ENCODE measurements at places on chromosomes 5 and 9.

DNA sequence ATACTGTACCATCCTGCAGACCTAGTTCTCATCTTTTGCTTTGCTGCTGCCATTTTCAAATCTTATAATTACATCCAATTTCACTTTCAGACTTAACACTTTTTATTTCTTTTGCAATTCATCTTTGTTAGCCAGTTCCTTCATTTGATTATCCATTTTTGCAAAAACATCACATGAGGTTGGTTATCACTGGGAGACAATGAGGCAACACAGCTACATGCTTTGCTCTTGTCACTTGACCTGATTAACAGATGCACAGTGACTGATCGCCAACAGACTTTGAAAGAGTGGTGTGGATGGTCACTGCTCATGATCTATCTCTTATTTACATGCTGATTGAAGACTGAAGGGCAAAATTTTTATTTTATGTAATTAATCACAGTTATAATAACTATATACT, 17.0 kb upstream of the RNF20 start:
- no peak for DNase-seq
- H3K4me1 ChIP-seq: no peaks in the 10 kb centered on the region
- H3K27ac ChIP-seq: no peak overlapping the region
- H3K27me3 ChIP-seq: no peaks in the 10 kb centered on the region

DNA sequence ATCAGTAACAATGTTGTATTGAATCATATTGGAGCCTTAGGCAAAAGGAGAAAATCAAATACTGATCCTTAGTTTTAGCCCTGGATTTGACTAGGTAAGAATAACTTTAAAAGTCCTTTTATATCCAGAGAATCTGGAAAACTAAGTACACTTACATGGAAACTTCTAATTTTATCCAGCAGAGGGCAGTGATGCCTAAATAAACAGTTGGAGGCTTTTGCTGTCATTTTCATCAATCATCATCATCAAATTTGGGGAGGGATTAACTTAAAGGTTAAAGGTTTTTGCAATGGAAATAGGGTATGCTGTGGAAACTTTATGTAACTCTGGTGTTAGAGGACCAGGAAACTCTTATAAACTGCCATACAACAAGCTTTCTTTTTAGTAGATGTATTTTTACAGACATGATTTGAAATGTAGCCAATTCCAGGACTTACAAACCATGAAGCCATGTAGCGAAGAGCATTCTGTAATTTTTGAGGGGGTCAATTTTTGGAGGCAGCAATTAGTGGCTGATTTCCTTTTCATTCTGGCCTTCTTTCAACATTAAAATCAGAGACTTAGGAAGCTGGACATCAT, 112.7 kb downstream of the OSTF1 start:
- H3K27ac ChIP-seq: no peak overlapping the region
- H3K4me3 ChIP-seq: no peak overlapping the region
- no peaks in the 10 kb centered on the region for H3K27me3 ChIP-seq

- no peaks in the 10 kb centered on the region for H3K4me1 ChIP-seq
- no peak overlapping the region for H3K4me3 ChIP-seq
- DNase-seq: no peak
- H3K36me3 ChIP-seq: no peaks in the 10 kb centered on the region
- no peak overlapping the region for H3K27ac ChIP-seq
Observed at GRCh38 chr5:56317923-56318561, 84.9 kb upstream of the ANKRD55 start.

- H3K4me3 ChIP-seq: no peak overlapping the region
- no peaks in the 10 kb centered on the region for H3K36me3 ChIP-seq
Observed at GRCh38 chr5:153818626-153819025, 220.1 kb downstream of the FAM114A2 start.

DNA sequence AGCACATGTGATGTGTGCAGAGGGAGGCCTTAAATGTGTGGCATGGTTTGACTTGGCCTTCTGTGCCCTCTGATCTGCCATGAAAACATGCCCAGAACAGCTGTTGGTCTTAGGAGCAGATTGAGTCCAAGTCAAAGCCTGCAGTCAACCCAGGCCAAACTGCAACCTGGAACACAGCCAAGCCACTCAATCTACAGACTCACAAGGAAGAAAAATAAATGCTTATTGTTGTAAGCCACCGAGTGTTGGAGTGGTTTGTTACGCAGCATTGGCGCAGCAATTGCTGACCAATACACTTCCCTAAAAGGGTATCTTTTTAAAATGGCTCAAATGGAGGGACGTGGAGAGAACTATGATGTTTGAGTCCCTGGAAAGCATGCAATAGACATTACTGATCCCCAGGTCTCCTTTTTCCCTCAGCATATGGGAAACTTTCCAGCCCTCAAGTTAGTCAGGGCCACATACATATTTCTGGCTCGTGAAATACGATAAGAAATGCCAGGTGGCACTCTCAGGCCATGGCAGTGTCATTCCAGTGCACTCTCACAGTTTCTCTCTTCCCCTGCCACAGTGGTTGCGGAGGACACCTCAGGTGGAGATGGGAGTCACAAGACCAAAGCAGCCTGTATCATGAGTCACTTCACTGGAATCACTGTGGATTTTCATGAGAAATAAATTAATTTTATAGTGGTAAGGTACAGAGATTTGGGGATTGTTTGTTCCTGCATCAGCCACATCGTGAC, 168.0 kb upstream of the ZNF618 start:
- no peaks in the 10 kb centered on the region for H3K36me3 ChIP-seq
- H3K4me1 ChIP-seq: no peaks in the 10 kb centered on the region
- H3K27ac ChIP-seq: no peak overlapping the region
- H3K4me3 ChIP-seq: no peak overlapping the region

DNA sequence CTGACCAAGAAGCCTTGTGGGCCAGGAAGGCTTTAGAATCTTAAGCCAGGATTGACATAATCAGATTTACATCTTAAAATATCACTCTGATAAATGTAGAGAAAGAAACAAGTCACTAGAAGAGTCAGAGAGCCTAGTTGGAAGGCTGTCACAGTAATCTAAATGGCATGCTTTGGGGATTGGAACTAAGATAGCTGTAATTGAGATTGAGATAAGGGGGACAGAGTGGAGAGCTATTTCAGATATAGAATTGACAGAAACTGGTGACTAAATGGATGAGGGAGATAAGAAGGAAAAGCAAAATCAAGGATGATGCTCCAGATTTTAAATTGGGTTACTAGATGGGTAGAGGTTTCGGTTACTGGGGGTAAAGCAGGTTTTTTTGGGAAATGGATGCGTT, 100.5 kb downstream of the XRCC4 start:
- no peaks in the 10 kb centered on the region for H3K27me3 ChIP-seq
- H3K4me3 ChIP-seq: no peak overlapping the region
- H3K4me1 ChIP-seq: no peaks in the 10 kb centered on the region
- H3K27ac ChIP-seq: no peak overlapping the region
- DNase-seq: no peak

GRCh38 chr9:91994422-91994821, 44.4 kb upstream of the ROR2 start:
- no peak overlapping the region for H3K4me3 ChIP-seq
- no peak for DNase-seq
- H3K27me3 ChIP-seq: no peaks in the 10 kb centered on the region
- no peak overlapping the region for H3K27ac ChIP-seq
- no peaks in the 10 kb centered on the region for H3K4me1 ChIP-seq

DNA sequence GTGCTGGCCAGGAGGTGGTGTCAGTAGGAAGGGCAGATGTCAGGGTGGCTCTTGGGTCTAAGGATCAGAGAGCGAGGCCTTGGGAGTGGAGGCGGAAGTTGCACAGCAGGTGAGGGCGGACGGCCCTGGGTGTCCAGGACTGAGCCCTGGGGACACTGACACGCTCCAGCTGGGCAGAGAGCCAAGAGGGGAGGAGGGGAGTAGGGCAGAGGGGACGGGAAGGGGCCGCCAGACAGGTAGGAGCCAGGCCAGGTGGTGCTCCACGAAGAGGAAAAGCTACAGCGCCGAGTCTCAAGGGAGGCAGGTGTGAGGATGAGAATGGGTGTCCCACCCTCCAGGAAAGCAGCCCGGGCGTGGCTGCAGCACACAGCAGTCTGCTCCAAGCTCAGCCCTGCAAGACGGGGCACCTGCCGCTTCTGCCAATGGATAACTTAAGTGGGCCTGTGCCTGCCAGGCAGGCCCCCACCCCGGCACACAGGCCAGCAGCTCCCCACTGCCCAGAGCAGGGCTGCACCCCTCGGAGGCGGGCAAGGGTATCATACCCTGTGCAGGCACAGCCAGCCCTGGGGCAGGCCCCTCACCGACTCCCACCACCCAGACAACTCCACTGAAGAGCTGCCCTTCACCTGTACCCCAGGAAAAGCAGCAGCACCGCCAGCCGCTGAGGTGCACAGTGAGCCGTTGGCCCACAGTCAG, 4.9 kb downstream of the TPRN start:
- DNase-seq: no peak
- H3K27me3 ChIP-seq: no peaks in the 10 kb centered on the region
- peaks cover 30% of the 10 kb centered on the region for H3K4me1 ChIP-seq
- H3K27ac ChIP-seq: no peak overlapping the region

- no peak overlapping the region for H3K4me3 ChIP-seq
- DNase-seq: no peak
- H3K27me3 ChIP-seq: no peaks in the 10 kb centered on the region
- H3K36me3 ChIP-seq: no peaks in the 10 kb centered on the region
Observed at GRCh38 chr9:100419166-100419565, 7.8 kb upstream of the MSANTD3 start.

GRCh38 chr5:52041842-52042241, 658.6 kb downstream of the ISL1 start:
- H3K27ac ChIP-seq: no peak overlapping the region
- H3K4me1 ChIP-seq: no peaks in the 10 kb centered on the region
- H3K4me3 ChIP-seq: no peak overlapping the region
- DNase-seq: no peak
- H3K27me3 ChIP-seq: no peaks in the 10 kb centered on the region

DNA sequence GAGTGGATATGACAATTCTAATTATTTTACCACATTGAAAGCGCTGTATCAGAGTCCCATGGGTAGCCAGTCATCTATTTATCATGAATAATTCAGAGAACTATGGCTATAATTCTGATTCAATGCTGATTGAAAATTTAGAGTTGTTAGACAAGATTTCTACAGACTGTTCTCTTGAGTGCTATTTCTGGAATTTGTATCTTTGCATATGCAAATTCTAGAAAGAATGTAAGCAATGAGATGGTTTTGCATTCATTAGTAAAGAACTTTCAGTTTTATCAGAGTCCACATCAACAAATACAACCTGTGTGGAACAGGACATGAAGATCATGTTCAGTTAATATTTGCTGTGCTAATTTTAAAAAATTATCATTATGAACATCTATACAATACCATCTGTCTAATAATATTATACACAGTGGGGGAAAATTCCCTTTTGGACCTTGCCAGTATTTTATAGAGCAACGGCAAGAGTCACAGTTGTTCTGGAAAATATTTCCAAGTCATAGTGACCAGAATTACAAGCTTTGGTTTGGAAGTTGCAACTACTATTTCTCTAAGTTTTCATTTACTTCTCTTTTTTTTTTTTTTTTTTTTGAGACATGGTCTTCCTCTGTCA, 372.7 kb upstream of the PTGER4 start:
- DNase-seq: no peak
- no peak overlapping the region for H3K4me3 ChIP-seq
- no peak overlapping the region for H3K27ac ChIP-seq
- H3K4me1 ChIP-seq: no peaks in the 10 kb centered on the region
- no peaks in the 10 kb centered on the region for H3K27me3 ChIP-seq

GRCh38 chr9:119818726-119819435, 449.6 kb upstream of the BRINP1 start:
- no peaks in the 10 kb centered on the region for H3K4me1 ChIP-seq
- H3K27ac ChIP-seq: no peak overlapping the region
- H3K27me3 ChIP-seq: no peaks in the 10 kb centered on the region
- no peak overlapping the region for H3K4me3 ChIP-seq
- H3K36me3 ChIP-seq: no peaks in the 10 kb centered on the region

- H3K4me1 ChIP-seq: peaks cover 69% of the 10 kb centered on the region
- peak overlapping the region; percentile 69 for H3K27ac ChIP-seq
- no peak overlapping the region for H3K4me3 ChIP-seq
- no peaks in the 10 kb centered on the region for H3K36me3 ChIP-seq
- no peak for DNase-seq
- no peaks in the 10 kb centered on the region for H3K27me3 ChIP-seq
Observed at GRCh38 chr9:130213911-130214761, 41.9 kb downstream of the NCS1 start.

Data from sigmoid colon (tissue), 7 donors.